Hematopoietic multipotent progenitor cell (in vitro differentiated cells): ENCODE measurements at places on chromosomes 3 and 15. TPM values are rescaled to one million over a fixed set of nuclear protein-coding genes. Genes with fewer than 3 reads are reported as not detected.

Gene DYNLT2B
- total RNA-seq, result 2.2 TPM

DNA sequence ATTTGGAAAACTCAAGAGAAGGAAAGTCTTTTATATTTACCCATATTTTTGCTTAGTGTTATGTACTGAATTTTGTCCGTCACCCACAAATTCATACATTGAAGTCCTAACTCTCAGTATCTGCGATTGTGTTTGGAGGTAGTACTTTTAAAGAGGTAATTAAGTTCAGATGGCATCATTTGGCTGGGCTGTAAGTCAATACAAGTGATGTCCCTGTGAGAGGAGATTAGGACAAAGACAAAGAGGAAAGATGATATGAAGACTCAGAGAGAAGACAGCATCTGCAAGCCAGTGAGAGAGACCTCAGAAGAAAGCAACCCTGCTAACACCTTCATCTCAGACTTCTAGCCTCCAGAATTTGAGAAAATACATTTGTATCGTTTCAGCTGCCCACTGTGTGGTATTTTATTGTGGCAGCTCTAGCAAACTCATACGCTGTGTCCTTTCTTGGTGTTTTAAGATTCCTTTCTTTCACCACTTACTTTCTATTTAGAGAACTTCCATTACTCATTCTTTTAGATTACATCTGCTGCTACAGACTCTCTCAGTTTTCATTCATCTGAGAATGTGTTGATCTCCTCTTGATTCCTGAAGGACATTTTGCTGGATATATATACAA, 17.0 kb downstream of the LRCH3 start:
- DNase-seq, result no peak

GRCh38 chr3:54223063-54223462, 100.7 kb downstream of the CACNA2D3 start:
- no peak for DNase-seq

- no peak for DNase-seq
Measured at GRCh38 chr3:112806903-112807302, 39.8 kb downstream of the CD200R1L start.

DNA sequence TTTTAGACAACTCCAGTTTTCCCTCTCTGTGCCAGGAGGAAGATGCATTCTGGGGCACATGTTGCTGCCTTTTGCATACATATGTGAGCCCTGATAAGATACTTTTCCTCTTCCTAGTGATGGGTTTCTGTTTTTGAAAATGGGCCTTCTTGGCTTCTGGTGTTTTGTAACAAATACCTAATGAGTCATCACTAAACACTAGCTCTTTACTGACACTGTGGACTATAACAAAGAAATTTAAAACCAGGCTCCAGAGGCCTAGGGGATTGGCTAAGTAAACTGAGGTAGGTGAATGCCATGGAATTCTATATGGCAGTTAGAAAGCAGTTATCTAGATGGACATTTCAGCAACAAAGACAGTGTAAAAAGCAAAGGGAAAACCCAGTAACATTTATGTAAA, 93.4 kb upstream of the NR2E3 start:
- no peak for DNase-seq

DNA sequence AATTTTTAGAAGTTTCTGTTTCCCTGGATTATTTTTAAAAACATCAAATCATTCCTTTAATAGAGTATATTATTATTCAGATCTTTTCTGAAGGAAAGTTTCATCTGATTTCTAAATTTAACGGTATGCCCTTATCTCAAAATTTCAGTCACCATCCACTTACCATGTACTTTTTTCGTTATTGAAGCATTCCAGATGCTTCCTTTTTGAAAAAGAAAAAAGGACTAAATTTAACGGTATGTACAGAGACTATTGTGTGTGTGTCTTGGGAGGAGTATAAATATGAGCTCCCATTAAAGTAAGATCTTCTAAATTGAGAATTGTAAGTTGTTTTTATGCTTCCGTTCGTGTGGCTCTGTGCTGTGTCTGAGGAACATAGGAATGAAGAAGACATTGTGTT, 517.4 kb upstream of the GOLIM4 start:
- no peak for DNase-seq

GRCh38 chr15:75718328-75718727, 5.7 kb upstream of the CSPG4 start:
- no peak for DNase-seq

GRCh38 chr15:66763186-66764071, 61.4 kb downstream of the SMAD6 start:
- DNase-seq, result peak; percentile 32

DNA sequence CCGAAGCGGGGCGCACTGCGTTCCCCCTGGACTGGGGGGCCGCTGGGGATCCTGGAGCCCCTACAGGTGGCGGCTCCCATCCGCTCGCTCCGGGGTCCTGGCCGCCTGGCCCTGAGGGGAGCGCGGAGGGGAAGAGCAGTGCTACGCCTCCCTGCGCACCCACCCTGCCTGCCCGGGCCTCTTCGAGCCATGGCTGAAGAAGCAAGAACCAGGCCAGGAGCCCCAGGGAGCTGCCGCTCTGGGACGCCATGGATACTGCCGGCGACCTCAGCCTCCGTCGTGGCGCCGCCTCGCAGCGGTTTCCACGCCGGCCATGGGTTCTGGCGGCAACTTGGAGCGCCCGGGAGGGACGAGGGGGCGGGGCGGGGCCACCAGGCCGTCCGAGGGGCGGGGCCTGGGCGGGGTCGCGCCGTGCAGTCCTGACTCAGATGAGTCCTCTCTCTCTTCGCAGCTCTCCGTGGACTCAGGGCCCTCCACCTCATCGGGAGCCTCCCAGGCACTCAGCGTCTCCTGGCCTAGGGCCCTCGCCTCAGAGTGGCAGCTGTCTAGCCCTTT, 50.9 kb downstream of the MYL3 start:
- peak; percentile 22 for DNase-seq

Gene MEIS2
- total RNA-seq, result 0.54 TPM

DNA sequence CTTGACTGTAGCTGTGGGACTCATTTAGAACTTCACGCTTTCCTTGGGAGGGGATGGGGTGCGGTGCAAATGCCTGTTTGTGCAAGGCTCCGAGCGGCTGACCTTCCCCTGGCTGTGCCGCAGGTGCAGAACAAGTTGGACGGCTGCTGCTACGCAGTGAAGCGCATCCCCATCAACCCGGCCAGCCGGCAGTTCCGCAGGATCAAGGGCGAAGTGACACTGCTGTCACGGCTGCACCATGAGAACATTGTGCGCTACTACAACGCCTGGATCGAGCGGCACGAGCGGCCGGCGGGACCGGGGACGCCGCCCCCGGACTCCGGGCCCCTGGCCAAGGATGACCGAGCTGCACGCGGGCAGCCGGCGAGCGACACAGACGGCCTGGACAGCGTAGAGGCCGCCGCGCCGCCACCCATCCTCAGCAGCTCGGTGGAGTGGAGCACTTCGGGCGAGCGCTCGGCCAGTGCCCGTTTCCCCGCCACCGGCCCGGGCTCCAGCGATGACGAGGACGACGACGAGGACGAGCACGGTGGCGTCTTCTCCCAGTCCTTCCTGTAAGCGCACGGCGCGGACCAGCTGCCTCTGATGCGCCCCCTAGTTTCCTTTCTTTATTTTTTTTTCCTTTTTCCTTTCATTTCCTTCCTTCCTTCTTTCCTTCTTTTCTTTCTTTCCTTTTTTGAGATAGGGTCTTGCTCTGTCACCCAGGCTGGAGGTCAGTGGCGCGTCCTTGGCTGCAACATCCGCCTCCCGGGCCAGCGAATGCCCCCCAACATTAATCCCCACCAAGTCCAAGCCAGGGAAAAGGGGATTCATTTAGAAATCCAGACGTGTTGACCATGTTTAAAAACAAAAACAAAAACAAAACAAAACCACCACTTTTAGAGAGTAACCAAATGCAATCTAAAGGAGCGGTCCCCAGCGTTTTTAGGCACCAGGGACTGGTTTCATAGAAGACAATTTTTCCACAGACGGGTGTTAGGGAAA, 42.7 kb downstream of the EIF2AK4 start:
- no peak for DNase-seq

DNA sequence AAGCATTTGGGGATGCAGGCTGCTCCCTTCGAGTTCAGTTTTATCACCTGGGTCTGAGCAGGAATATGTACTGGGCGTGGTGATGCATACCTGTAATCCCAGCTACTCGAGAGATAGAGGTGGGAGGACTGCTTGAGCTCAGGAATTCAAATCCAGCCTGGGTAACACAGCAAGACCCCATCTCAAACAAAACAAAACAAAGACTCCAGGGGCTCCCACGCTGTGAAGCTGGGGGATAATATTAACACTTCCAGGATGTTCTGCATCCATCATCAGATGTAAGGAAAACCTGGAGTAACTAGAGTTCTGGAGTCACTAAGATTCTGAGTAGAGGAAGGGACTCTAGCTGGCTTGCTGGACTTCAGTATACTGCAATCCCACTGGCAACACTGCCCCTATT, 40.6 kb downstream of the LYZL4 start:
- DNase-seq, result no peak

DNA sequence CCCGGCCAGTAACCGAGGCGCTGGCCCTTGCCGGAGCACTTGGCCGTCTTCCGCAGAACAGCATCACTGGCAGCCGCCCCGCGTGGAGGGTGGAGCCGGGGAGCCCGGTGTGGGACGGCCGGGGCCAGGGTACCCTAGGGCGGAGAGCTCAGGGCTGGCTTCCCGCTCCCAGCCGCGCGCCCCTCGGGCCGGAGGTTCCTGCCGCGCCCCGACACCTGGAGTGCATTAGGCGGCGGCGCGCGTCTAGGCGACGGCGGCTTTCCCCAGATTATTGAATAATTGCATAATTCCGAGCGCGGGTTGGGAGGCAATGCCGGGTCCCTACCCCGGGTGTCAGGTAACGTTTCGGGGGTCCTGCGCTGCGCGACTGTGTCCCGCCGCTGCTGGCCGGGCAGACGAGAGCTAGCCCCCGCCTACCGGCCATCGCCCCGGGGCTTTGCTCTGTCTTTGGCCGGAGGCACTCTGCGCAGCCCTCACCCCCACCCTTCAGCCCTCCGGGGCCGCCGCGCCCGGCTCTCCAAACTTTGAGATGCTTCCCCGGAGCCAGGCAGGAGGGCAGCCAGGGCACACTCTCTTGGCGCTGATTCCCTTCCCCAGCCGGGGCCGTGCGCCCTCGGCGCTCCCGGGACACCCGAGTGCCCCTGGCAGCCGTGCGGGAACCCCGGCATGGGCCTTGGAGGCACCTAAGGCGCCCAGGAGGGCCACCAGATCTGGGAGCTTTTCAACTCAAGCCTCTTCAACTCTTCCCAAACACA, 749 bp downstream of the ITGA11 start:
- no peak for DNase-seq

Gene CNTN6
- total RNA-seq, result not detected

GRCh38 chr3:78632925-78633553, 1134.8 kb downstream of the ROBO1 start:
- DNase-seq, result no peak

Gene DCUN1D1
- 10.0 TPM for total RNA-seq

DNA sequence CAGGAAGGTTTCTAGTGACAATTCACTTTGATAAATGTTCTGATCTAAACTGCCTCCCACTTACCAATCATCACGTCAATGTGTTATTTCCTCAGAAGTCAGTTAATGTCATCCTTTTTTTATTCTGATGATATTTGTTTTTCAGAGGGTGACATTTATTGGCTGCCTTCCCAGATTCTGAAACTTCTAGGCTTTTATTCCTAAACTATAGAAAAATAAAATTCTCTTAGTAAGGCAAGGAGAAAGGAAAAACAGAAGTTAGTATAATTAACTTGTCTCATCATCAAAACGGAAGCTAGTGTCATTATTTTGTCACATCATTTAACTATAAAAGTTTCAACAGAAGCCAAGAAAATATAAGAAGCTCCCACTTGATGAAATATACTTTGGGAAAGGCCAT, 100.0 kb upstream of the C3orf80 start:
- no peak for DNase-seq

Gene HESX1
- 2.2 TPM for total RNA-seq

DNA sequence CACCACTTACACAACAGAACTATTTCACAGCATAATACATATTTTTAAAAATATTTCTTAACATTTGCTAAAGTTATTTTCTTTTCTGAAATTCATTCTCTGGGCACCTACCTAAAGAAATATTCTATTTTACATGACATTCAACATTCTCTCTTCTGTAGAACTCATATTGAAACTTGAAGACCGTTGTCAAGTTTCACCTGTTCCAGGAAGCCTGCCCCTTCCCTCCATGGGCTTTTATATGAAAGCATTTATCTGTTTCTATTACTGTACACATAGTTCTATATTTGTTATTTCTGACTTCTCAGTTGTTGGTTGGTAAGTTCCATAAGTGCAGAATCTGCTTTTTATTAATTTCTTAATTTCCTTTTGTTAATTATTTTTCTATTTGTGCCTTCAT, 204.3 kb upstream of the ALCAM start:
- no peak for DNase-seq

Gene SLC7A14
- total RNA-seq, result not detected

GRCh38 chr3:99475229-99475628, 163.2 kb upstream of the COL8A1 start:
- DNase-seq, result no peak

GRCh38 chr3:17121336-17121735, 236.6 kb downstream of the PLCL2 start:
- no peak for DNase-seq

Gene UBA7
- total RNA-seq, result 341 TPM

DNA sequence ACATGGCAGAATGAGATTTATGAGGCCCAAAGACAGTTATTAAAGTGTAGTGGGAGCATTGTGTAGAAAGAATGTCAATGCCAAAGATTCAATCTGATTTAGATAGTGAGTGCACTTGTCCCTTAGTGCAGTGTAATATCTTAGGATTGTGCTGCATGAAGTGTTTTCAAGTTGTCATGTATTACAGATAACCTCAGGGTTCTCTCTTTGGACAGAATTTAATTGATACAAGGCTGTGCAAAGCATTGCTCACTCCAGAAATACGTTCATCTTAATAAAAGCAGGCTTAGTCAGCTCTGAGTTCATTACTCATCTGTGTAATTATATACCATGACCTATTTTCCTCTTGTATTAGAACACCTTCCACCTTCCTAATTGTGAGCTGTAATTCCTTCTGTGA, 16.0 kb upstream of the GPR171 start:
- DNase-seq, result no peak

DNA sequence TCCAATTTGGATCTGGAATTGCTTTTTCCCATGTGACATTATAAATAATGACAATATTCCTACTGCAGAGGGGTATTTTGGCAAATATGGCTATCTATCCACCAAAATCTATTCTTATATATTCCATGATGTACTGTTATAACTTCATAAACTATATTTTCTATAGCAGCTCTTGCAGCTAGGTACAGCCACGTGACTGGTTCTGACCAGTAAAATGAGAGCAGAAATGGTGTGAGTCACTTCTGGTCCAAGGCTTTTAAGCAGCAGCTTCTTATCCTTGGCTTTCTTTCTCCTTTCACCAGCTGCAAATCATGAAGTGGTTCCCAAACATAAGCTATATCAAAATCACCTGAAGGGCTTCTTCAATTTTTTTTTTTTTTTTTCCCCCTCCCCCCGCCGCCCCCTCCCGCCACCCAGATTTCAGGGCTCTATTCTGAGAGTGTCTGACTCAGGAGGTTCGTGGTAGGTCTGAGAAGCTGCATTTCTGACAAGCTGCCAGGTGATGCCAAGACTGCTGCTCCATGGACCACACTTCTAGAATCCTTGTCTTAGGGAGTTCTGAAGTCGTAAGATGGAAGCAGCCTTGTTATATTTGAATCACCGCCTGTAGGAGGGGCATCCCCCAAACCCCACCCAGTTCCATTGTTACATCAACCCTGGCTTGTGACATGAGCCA, 357.5 kb downstream of the CHST2 start:
- DNase-seq, result no peak

Gene CCR3
- 0.27 TPM for total RNA-seq
